ENCODE measurements at places on chromosomes 11 and 22.

DNA sequence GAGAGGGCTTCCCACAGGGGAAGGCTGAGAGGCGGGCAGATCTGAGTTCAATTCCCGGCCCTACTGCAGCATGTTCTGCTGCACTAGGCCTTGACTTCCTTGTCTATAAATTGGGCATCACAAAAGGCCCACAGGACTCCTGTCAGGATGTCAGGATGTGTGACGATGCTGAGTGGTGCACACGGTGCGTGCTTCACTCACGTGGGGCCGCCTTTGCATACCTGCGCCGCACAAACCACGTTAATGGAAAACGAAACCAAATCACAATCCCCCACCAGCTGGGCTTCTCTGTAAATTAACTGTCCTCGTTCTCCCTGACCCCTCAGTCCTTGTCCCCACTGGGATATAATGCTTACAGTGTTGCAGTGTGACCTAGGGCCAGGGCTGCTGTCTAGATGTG is 32.3 kb upstream of the TSPAN18 start:
- no peak for DNase-seq

DNA sequence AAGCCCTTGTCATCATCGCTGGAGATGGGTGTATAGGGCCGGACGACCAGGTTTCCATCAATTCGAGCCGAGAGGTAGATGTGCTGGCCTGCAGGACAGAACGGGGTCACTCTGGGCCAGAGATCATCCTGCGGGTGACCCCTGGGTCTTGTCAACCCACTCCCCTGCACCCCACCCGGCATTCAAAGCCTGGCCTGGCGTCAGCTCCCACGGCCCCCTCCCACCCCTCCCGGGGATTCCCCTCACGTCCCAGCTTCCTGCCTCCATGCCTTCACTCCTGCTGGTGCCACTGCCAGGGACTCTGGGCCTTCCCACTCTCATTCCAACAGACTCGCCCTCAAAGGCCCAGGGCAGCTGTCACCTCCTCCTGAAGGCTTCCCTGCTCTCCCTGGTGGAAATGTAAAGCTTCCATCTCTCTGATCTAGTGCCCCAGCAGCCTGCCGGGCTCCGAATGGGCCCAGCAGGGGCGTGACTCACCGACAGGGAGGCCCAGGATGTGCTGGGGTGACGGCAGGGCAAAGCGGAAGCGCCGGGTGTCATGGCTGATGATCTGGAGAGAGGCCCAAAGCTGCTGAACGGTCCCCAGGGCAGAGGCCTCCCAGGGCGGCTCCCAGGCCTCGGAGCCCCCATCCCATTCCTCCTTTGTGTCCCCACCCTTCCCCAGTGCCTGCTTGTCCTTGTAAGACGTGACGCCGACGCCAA is 9.3 kb downstream of the ATP5MGL start:
- no peak for DNase-seq

- DNase-seq: no peak
These were observed 8.4 kb upstream of the CEP295 start for GRCh38 chr11:93653080-93653479.

DNA sequence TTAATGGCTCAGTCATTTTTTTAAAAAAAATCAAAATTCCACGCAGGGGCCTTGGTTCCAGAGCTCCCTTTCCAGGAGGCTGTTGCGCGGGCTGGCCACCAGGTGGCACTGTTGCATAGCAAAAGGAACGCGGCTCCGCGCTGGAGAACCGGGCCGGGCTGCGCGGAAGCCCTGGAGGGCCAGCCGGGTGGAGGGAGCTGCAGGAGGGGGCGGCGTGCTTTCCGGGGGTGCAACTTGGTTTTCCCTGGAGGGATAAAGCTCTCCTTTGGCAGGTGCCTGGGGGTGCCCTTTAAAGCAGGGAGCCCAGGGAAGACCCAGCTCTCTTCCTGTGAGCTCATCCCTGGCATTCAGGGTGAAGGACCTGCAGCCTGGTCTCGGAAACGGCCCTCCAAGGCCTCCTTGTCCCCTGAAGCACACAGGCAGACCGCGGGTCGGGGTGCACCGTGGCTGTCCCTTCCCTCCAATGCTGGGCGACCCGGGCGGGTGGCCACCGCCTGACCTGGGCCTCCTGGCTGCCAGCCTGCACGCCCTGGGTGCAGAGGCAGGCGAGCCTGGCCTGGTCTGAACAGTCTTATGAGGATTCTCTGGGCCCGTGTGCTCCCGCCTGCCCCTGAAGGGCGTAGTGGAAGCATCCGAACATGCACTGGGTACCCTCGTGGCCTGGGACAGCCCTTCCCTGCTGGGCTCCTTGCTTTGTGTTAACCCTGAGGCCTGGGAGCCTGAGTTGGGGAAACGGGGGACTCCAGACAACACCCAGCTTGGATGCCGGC is 23.4 kb downstream of the KRTAP5-5 start:
- peak; percentile 43 for DNase-seq

DNA sequence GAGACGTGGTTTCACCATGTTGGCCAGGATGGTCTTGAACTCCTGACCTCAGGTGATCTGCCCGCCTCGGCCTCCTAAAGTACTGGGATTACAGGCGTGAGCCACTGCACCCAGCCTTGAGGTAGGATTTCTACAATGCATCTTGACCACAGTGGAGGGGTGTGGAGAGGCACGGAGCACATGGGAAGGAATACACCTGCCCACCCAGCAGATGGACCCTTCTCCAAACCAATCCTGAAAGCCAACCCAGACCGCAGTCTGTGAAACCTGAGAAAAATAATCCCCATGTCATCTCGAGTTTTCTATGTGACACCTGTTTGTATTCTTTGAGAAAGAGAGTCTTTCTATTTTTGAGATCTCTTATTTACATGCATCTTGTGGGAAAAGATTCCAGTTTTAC is 32.5 kb downstream of the LGR4 start:
- DNase-seq: no peak

GRCh38 chr11:106218106-106218505 is 140.6 kb downstream of the AASDHPPT start:
- no peak for DNase-seq
